ENCODE measurements at places on chromosomes 5 and 9.

DNA sequence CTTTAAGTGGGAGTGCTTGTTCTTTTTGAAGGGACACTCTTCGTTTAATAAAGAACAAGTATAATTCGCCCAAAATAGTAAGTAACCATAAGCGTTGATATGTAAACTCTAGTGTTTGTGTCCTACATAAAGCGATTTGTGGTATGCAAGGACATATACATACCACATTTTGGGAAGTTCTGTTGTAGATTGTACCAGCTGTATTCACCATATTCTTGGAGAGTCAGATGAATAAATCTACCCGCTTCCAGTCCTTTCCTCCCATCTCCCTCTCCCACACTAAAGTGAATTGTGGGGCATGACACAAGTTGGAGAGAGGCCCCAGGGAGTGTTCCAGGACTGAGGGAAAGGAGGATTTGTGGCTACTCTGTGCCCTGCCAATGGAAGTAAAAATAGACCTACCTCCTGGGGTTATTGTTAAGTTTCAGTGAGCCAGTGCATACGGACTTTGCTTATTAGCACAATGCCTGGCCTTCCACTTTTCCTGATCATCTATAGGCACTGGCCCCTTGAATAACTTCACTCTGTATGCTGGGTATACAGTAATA lies 40.6 kb downstream of the ARHGAP26 start:
- H3K27me3 ChIP-seq: no peaks in the 10 kb centered on the region
- H3K4me1 ChIP-seq: no peaks in the 10 kb centered on the region
- H3K27ac ChIP-seq: no peak overlapping the region
- no peak for DNase-seq

DNA sequence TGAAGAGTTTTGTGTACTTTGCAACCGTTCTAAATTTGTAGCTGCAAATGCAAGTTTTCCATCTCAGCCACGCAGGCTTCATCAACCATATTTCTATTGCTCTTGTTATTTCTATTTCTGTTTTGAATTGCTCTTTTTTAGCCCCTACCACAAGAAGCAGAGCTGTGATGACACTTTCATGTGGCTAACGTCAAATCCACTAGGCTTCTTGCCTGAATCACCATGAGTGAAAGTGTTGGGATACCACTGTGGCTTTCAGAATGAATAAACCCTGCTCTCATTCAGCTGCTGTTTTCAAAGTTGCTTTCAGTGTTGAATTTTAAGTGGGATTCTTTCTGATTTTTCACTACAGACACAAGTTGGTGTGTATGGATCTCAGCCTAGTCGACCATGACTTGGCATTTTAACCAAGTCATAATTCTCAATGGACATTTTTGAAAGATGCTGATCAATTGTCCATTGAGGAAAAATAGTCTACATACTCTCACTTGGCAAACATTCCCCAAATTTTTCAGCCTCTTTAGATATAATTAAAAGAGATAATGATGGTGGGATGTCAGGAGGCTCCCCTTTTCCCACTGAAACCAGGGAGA lies 41.0 kb upstream of the MTAP start:
- DNase-seq: no peak
- no peak overlapping the region for H3K4me3 ChIP-seq
- H3K27ac ChIP-seq: no peak overlapping the region
- peaks cover 7% of the 10 kb centered on the region for H3K27me3 ChIP-seq
- H3K4me1 ChIP-seq: no peaks in the 10 kb centered on the region

- no peaks in the 10 kb centered on the region for H3K36me3 ChIP-seq
- H3K4me1 ChIP-seq: no peaks in the 10 kb centered on the region
- H3K27ac ChIP-seq: no peak overlapping the region
- no peaks in the 10 kb centered on the region for H3K27me3 ChIP-seq
- no peak overlapping the region for H3K4me3 ChIP-seq
- DNase-seq: no peak
Measured at GRCh38 chr9:93617273-93617672, 40.9 kb downstream of the PHF2 start.

GRCh38 chr5:72917371-72917776 lies 38.5 kb upstream of the FCHO2 start:
- no peak for DNase-seq
- no peak overlapping the region for H3K27ac ChIP-seq
- no peaks in the 10 kb centered on the region for H3K36me3 ChIP-seq
- no peak overlapping the region for H3K4me3 ChIP-seq

DNA sequence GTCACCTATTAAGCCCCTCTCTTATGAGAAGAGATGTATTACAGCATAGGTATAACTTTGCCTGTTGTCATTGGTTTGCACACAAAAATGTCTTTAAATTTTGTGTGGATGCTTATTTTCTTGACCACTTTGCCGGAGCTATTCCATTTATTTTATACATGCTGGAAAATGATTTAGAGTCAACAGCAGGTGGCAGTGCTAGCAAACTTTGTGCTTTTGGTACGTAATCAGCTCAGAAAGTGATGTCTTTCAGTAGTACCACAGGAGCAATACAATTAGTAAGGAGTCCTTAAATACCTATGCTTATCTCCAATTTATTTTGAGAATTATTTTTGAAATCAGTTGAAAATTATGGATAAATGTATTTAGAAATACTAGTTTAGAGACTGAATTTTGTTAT lies 19.8 kb upstream of the NUDT12 start:
- no peaks in the 10 kb centered on the region for H3K4me1 ChIP-seq
- H3K27ac ChIP-seq: no peak overlapping the region
- H3K4me3 ChIP-seq: no peak overlapping the region
- peak; percentile 24 for DNase-seq
- no peaks in the 10 kb centered on the region for H3K27me3 ChIP-seq

DNA sequence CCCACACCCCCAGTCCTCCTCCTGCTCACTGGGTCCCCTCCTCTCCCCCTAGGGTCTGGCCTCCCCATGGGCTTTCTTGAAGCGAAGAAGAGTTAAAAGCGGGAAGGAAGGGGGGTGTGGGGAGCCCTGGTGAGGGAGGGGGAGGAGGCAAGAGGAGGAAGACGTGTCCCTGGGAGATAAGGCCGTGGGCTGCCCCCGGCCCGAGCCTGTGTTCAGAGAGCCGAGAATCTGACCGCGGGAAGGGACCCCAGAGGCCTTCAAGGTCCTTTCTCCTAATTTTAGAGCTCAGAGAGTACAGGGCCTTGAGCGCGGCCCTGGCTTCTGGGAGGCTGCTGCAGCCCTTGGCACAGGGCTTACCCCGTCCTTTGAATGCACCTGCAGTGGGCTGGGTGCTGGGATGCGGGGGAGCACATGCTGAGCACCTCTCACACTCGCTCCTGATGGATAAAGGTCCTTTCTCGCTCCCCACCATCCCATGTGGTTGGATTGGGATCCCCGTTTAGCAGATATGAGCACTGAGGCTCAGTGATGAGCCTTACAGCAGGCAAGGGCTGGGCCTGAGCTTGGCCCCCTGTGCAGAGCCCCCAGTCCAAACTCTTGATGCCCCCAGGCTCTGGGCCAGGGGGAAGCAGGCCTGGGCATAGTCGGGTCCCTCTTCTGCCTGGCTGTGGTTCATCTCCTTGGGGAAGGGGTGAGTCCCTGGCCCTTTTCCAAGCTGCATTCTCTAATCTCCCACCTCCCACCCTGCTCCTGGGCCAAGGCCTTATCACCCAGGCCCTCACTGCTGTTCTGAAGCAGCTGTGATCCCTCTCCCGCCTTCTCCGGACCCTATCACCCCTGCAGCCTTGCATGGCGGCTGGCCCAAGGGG lies 5.9 kb downstream of the GFI1B start:
- H3K27me3 ChIP-seq: peaks cover 6% of the 10 kb centered on the region
- H3K27ac ChIP-seq: no peak overlapping the region
- H3K4me3 ChIP-seq: no peak overlapping the region
- no peaks in the 10 kb centered on the region for H3K36me3 ChIP-seq

DNA sequence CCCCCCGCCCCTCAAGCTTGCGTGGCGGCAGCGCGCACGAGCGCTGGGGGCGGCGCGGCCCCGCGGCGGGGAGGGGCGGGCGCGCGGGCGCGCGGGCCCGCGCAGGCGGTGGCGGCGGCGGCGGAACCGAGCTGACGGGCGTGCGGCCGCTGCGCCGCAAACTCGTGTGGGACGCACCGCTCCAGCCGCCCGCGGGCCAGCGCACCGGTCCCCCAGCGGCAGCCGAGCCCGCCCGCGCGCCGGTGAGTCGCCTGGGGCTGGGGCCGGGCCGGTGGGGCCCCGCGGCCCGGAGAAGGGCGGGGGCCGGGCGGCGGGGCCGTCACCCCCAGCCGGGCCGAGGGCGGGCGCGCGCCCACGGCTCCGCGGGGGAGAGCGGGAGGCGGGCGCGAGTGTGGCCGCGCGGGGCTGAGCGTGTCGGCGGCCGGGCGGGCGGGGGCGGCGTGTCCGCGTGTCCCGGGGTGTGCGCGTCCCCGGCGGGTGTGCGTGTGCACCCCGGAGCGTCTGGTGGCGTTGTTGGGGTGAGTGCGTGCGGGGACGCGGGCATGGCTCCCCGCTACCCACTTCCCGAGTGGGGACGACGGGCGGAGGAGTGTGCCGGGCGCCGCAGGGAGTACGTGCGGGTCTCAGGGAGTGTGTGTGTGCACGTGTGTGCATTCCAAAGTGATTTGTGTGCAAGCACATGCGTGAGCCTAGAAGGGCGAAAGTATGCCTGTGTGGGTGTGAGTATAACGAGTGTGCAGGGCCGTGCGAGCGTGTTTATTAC lies at the start of gene NEK6:
TSS of gene NEK6 (plus strand) at position 106 of the 763 bp plus-strand sequence. CDS start 44,016 bp downstream, outside the sequence.
- no peak for DNase-seq
- H3K36me3 ChIP-seq: no peaks in the 10 kb centered on the region
- H3K27ac ChIP-seq: no peak within 1 kb of the TSS
- no peaks in the 10 kb centered on the region for H3K4me1 ChIP-seq
- no peak within 1 kb of the TSS for H3K4me3 ChIP-seq

- no peaks in the 10 kb centered on the region for H3K27me3 ChIP-seq
- H3K4me3 ChIP-seq: no peak overlapping the region
- peak; percentile 55 for DNase-seq
Measured at GRCh38 chr5:171907725-171908343, 98.6 kb downstream of the FBXW11 start.

- peaks cover 21% of the 10 kb centered on the region for H3K36me3 ChIP-seq
- no peaks in the 10 kb centered on the region for H3K27me3 ChIP-seq
- no peak overlapping the region for H3K4me3 ChIP-seq
- no peak for DNase-seq
Measured at GRCh38 chr9:21875893-21876292, 73.5 kb downstream of the MTAP start.

- H3K4me1 ChIP-seq: no peaks in the 10 kb centered on the region
- H3K36me3 ChIP-seq: no peaks in the 10 kb centered on the region
- H3K27ac ChIP-seq: no peak overlapping the region
- H3K4me3 ChIP-seq: no peak overlapping the region
- DNase-seq: no peak
- H3K27me3 ChIP-seq: no peaks in the 10 kb centered on the region
Measured at GRCh38 chr5:10536511-10536910, 27.4 kb upstream of the ANKRD33B start.

- H3K4me1 ChIP-seq: no peaks in the 10 kb centered on the region
- no peaks in the 10 kb centered on the region for H3K27me3 ChIP-seq
- H3K27ac ChIP-seq: no peak overlapping the region
- DNase-seq: no peak
Measured at GRCh38 chr9:19938990-19939733, 150.3 kb upstream of the SLC24A2 start.

GRCh38 chr5:54186912-54187445 lies 123.4 kb downstream of the ARL15 start:
- no peaks in the 10 kb centered on the region for H3K4me1 ChIP-seq
- no peak overlapping the region for H3K27ac ChIP-seq
- peak; percentile 5 for DNase-seq
- H3K4me3 ChIP-seq: no peak overlapping the region

- peaks cover 11% of the 10 kb centered on the region for H3K4me1 ChIP-seq
- no peak overlapping the region for H3K4me3 ChIP-seq
- H3K36me3 ChIP-seq: peaks cover 77% of the 10 kb centered on the region
- H3K27ac ChIP-seq: no peak overlapping the region
- DNase-seq: no peak
Measured at GRCh38 chr5:159175547-159175946, 33.8 kb downstream of the RNF145 start.

DNA sequence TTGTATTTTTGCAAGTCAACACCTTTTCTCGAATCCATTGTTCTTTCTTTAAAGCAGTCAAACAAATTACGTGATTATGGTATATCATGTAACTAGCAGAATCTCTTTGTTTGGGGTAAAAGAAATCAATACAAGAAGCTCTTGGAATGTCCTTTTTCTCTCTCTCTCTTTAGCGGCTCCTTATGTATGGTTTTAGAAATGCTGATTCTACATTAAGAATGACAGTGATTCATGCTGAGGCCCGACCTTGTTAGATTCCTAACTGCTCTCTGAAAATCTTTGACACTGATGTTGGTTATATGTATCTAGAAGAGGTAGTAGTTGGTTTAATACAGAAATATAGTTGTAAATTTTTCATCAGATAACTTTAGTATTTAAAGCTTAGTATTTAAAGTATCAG lies 76.4 kb downstream of the SNX24 start:
- no peak for DNase-seq
- H3K4me3 ChIP-seq: no peak overlapping the region
- no peaks in the 10 kb centered on the region for H3K4me1 ChIP-seq
- no peaks in the 10 kb centered on the region for H3K27me3 ChIP-seq

GRCh38 chr9:128928624-128929023 lies 7.8 kb downstream of the PHYHD1 start:
- H3K36me3 ChIP-seq: no peaks in the 10 kb centered on the region
- no peaks in the 10 kb centered on the region for H3K4me1 ChIP-seq
- H3K27ac ChIP-seq: no peak overlapping the region
- no peak overlapping the region for H3K4me3 ChIP-seq
- H3K27me3 ChIP-seq: no peaks in the 10 kb centered on the region

GRCh38 chr5:127647361-127647958 lies 1.4 kb upstream of the CTXN3 start:
- no peak overlapping the region for H3K27ac ChIP-seq
- no peaks in the 10 kb centered on the region for H3K36me3 ChIP-seq
- H3K4me1 ChIP-seq: no peaks in the 10 kb centered on the region

GRCh38 chr5:168528521-168529373 lies at the start of gene FBLL1:
TSS of gene FBLL1 (plus strand) at chr5:168529305. CDS start at chr5:168529505, 200 bp downstream.
- no peaks in the 10 kb centered on the region for H3K36me3 ChIP-seq
- H3K27me3 ChIP-seq: no peaks in the 10 kb centered on the region
- no peak within 1 kb of the TSS for H3K4me3 ChIP-seq
- peak; percentile 47 for DNase-seq
- H3K27ac ChIP-seq: no peak within 1 kb of the TSS
- no peaks in the 10 kb centered on the region for H3K4me1 ChIP-seq

DNA sequence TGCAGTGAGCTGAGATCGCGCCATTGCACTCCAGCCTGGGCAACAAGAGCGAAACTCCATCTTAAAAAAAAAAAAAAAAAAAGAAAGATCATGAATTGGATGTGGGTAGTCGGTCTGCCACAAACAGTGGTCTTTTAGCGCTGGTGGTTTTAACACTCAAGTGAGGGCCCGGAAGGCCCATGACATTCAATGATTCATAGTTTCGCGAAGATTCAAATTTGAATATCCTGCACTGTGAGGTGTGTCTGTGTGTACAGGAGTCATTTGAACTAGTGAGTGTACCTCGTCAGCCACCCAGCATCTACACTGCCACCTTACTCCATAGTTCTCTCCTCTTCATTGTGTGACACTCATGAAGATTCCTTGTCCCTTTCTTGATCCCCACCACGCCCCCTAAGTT lies 41.3 kb downstream of the CFAP77 start:
- H3K4me3 ChIP-seq: no peak overlapping the region
- no peak overlapping the region for H3K27ac ChIP-seq
- DNase-seq: no peak
- no peaks in the 10 kb centered on the region for H3K4me1 ChIP-seq
- H3K27me3 ChIP-seq: no peaks in the 10 kb centered on the region
- no peaks in the 10 kb centered on the region for H3K36me3 ChIP-seq

GRCh38 chr9:89680547-89681467 lies 76.0 kb downstream of the GADD45G start:
- H3K27ac ChIP-seq: no peak overlapping the region
- H3K4me3 ChIP-seq: no peak overlapping the region
- H3K4me1 ChIP-seq: peaks cover 11% of the 10 kb centered on the region
- H3K27me3 ChIP-seq: no peaks in the 10 kb centered on the region
- no peaks in the 10 kb centered on the region for H3K36me3 ChIP-seq
